ENCODE measurements at places on chromosomes 3 and 15.

DNA sequence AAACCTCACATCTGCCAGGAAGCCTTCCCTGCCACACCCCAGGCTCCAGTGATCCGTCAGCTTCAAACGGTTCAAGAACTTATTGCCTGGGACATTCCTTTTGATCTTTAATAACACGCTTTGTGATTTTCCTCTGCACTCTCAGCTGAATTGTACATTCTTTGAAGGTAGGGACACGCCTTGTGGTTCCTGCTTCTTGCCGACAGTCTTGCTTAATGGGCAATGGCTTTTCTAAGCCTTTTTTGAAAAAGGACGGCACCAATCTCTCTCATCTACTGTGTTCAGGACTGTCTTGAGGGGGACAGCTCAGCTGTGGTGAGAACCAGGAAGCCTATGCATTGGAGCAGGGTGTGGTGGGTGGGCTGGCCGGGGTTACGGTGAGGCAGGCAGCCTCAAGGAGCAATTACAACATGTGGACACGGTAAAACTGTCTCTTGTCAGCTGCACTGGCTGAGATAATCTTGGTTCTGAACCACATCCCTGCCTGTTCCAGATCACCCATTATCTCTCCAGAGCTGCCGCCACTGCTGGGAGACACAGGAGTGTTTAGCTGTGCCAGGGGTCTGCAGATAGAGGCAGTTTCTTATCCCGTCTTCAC lies 46.0 kb upstream of the GLCE start:
- no peak for DNase-seq

- no peak for DNase-seq
Measured at GRCh38 chr3:127177226-127177625, 15.7 kb upstream of the PRR23E start.

DNA sequence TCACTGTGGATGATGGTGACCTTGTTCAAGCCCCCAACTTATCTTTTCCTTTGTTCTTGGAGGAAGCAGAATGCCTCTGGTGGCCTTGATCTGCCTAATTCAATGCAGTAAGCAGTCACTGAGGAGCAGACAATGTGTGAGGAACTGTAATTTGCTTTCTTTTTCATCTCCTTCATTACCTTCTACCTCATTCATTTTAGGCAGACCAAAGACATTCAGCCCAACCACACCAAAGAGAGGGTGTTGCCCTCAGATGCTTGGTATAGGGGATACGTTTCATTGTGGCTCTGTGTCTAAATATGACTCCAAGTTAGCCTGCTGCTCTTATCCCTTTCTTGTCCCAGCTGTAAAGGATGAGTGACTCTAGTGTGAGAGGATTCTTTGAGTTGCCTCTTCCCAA lies 15.3 kb downstream of the EXOSC7 start:
- no peak for DNase-seq

DNA sequence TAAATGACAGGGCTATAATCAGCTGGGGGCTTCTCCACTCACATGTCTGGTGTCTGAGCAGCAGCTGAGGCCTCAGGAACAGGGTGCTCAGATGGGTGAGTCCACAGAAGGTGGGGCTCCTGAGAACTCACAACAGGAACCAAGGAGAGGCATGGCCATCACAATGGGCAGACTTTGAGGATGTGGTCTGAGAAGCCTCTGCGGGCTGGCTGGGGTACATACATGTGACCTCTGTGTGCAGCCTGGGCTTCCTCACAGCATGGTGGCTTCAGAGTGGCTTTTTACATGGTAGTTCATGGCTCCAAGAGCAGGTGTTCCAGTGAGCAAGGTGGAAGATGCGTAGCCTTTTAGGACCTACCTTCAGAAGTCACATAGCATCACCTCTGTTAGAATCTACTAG lies 58.8 kb downstream of the TRPC1 start:
- no peak for DNase-seq

GRCh38 chr3:62493109-62493801 lies 119.9 kb upstream of the FEZF2 start:
- DNase-seq: no peak

- DNase-seq: no peak
Measured at GRCh38 chr15:91445695-91446228, 345.7 kb downstream of the SV2B start.

- DNase-seq: no peak
Measured at GRCh38 chr3:175432376-175433025, 573.4 kb downstream of the NAALADL2 start.

DNA sequence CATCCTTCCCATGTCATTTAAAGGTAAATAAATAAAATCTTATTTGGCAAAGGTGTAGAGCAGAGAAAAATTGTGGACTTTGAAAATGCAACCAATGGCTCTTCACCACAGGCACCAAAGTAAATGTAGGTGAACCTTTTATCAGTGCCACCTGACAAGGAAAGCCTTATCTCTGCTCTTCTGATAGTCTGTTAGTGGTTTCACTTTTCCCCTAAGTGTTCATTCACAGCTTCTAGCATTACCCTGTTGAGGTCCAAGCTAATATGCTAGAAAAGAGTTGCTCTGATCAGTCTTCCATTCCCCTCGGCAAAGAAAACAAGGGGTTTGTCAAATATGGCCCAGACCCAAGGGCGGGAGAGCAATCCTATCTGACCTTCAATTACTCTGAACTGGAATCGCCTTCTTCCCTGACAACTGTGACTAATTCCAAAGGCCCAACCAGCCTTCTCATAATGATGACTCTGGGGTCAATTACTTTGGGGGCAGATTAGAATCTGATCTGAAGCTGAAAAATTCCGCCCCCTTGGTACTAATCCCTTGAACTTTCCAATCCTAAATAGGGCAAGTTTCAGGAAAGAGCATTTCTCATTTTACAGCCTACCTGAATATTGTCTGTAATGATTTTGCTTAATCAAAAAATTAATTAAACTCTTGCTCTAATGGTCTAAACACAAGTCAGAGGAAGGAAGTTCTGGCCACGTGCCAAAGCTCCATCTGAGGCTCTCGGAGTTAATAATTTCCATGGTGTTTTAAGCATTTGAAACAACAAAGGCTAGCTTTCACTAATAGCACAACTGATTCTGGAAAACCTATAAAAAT lies 52.4 kb downstream of the SETMAR start:
- DNase-seq: no peak

GRCh38 chr3:110069761-110070160 lies 732.4 kb upstream of the DPPA4 start:
- DNase-seq: no peak

GRCh38 chr3:284322-284721 lies 87.8 kb downstream of the CHL1 start:
- DNase-seq: no peak

- no peak for DNase-seq
Measured at GRCh38 chr15:38154837-38155236, 97.8 kb upstream of the SPRED1 start.

- peak; percentile 97 for DNase-seq
Measured at GRCh38 chr15:89358755-89359439, 24.3 kb upstream of the POLG start.

DNA sequence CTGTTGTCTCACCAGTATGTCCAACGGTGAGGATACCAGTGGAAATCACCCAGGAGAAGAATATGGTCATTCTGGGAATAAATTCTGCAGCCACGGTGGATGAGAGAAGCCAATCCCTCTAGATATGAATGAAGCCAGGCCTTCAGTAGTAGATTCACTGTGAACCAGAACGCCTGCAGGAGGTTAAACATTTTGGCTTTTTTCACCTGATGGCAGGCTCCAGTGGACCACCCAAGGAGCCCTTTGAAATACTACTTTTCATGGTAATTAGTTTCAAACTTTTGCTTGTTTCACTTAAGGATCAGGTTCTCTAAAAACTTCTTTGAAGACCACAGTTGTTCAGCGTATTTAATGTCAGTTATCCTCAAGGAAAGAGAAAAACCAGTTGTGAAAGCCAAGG lies 353.4 kb downstream of the RORA start:
- DNase-seq: no peak

GRCh38 chr15:89494941-89495637 lies 1.3 kb downstream of the RHCG start:
- DNase-seq: peak; percentile 76

DNA sequence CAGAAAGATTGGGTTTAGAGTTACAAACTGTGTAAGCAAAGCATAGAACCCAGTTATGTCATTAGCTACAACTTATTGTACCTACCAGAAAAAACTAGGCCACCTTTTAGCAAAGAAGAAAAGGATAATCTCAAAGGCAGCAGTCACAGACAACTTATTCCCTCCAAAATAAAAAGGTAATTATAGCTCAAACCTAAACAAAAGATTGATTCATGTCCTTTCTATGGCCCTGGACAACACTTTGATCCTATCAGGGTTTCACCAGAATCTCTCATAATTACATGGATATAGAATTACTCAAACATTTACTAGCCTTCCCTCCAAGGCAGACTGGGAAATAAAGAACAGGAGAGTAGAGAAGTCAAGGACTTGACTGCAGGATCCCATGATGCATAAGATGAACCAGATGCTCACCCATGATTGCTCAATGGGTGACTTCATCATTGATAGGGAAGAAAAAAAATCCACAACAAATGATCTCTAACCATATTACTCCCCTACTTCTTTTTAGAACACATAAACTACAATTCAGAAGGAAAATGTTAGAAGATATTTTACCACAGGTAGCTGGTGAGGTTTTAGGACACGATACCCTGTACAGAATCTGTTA lies 17.4 kb downstream of the DET1 start:
- no peak for DNase-seq

DNA sequence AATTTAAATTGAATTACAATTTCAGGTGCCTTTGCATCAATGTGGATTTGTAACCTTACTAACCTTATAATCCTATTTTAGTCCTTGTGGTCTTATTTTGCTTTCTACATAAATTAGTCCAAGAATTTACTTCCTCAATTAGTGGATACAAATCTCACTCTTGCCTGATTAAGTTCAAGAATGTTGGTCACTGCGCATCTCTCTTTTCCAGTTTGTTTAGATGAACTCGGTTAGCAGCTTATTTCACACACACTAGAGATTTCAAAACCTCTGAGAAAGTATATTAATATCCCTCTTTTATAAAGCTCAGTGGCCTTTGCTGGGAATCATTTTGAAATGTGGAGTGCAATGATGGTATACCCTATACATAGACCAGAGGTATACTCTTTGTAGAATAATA lies 243.4 kb downstream of the DTWD1 start:
- no peak for DNase-seq

GRCh38 chr3:102400142-102400541 lies 34.7 kb upstream of the ZPLD1 start:
- DNase-seq: no peak

DNA sequence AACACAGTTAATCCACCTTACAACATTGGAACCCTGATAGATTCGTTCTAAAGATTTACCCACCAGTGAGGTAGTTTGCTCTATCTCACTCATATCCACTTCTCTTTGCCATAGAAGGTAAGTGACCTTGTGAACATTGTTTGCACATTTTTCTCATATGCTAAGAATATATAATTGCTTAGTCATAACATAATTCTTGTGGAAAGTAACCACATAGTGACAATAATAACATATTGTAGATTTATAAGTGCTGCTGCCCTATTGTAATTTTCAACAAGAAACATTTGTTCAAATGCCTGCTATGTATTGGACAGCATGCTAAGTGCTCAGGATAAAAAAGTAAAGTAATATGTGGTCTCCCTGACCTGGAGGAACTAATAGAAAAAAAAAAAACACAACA lies 554.2 kb upstream of the KCNMB2 start:
- no peak for DNase-seq

DNA sequence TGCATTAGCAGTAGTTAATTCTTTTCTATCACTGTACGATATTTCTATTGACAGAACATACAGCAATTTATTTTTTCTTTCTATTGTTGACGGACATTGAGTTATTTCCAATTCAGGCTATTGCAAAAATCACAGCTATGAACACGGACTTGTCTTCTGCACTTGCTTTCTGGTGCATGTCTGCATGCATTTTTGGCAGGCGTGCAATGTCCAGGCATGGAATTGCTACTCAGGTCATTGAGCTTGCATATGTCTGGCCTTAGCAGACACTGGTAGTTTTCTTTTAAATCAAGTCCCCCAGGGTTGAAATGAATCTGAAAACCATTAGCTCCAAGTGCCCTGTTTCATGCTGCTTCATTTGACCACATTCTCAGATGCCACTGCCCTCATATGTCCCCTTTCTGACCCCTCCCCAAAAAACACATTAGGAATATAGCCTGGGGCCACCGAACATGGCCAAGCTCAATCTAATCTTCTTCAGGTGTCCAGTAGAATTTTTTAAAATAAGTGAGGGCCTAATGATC lies 72.8 kb downstream of the LRIG1 start:
- no peak for DNase-seq

DNA sequence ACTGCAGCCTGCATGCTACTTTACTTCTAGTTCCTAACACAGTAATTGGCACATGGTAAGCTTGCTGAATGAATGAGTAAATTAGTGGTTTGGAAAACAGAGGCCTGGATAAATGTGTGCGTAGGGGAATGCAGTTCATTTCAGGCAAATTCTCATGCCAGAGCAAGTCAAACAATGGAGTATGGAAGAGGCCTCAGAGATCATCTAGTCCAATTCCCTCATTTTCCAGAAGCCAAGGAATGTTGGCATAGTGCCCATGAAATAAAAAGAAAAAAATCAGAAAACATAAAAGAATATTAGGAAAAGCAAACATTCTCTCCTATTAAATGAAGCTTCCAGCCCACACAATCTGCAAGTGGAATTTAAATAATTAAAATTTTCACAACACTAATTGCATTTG lies 92.4 kb downstream of the MB21D2 start:
- no peak for DNase-seq

DNA sequence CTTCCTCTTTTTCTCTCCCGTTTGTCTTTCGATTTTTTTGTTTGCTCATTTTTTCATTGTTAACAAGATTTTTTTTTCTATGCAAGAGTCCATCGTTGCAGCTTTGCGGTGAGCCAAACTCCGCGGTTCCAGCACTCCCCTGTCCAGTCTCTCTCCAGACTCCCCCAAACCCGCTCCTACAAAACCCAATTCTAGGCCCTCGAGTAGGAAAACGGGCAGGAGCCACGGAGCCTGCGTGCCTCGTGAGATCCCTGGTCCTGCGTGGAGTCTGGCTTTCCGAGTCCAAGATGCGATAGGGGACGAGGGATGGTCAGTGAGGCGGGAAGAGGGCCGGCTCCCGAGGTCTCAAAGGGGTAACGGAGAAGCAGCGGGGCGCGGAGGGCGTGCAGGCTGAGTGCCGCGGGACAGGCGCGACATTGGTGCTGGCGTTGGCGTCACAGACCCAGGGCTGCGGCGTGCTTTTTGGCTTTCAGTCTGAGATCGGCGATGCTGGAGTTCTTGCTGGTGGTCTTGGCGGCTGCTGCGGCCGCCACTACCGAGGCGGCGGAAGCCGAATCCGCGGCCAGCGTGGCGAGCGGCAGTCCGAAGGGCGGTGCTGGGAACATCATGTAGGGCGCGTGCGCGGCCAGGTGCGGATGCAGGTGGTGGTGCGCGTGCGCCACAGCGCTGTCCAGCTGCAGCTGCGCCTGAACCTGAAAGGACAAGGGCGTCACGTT lies 8.5 kb downstream of the SHOX2 start:
- peak; percentile 84 for DNase-seq

- DNase-seq: no peak
Measured at GRCh38 chr3:114218006-114218405, 19.4 kb downstream of the ZNF80 start.

- no peak for DNase-seq
Measured at GRCh38 chr15:56984681-56985481, 66.4 kb downstream of the TCF12 start.
